Activated naive CD4-positive, alpha-beta T cell treated with anti-CD3 and anti-CD28 coated beads for 36 hours (primary cell): ENCODE measurements at places on chromosomes 12 and 14. TPM values are rescaled to one million over a fixed set of nuclear protein-coding genes. Genes with fewer than 3 reads are reported as not detected.

GRCh38 chr12:65279369-65280112 is 1.1 kb downstream of the MSRB3 start:
- no peak for DNase-seq

- no peak for DNase-seq
Measured at GRCh38 chr12:11855983-11856374, 206.5 kb downstream of the ETV6 start.

- no peak for DNase-seq
Measured at GRCh38 chr14:61003571-61003970, 22.5 kb downstream of the SLC38A6 start.

DNA sequence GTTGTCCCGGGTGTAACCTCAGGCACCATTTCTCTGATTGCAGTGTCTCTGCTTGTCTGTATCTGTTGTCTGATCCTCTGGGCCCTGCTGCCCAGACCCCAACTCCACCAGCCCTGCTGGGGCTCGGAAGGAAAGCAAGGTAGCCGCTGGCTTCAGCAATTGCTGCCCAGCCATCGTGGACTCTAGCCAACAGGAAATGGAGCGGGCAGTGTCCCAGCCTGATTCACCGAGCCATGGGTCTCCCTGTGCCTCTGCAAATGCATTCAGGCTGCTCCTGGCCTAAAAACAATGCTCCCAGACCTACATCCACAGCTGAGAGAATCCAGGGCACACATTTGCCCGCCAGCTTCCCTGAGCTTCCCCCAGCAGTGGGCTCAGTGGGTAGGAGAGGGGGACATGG is 9.2 kb downstream of the TUNAR start:
- DNase-seq: no peak

GRCh38 chr12:88726806-88727720 is 146.8 kb upstream of the KITLG start:
- no peak for DNase-seq

GRCh38 chr12:47235258-47236040 is 155.7 kb upstream of the AMIGO2 start:
- DNase-seq: no peak

- DNase-seq: no peak
Measured at GRCh38 chr12:48717252-48717695, 767 bp upstream of the CCNT1 start.

DNA sequence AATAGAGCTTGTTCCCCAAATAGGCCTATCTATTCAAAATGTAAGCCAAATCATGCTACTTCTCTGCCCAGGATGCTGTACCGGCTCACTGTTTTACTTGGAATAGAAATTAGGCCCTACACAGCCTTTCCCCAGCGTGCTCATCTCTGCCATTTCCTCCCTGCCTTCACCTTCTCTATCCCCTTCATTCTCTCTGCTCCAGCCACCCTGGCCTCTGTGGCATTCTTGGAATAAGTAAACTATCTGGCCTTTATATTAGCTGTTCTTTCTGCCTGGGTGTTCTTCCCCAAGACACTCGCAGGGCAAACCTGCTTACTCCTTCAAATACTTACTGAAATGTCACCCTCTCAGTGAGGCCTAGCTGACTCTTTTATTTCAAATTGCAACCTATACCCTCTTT is 30.9 kb upstream of the DYRK2 start:
- no peak for DNase-seq

- no peak for DNase-seq
Measured at GRCh38 chr14:79961197-79961596, 250.1 kb downstream of the DIO2 start.

- peak; percentile 42 for DNase-seq
Measured at GRCh38 chr14:22007363-22007762, 333.7 kb upstream of the OR4E1 start.

DNA sequence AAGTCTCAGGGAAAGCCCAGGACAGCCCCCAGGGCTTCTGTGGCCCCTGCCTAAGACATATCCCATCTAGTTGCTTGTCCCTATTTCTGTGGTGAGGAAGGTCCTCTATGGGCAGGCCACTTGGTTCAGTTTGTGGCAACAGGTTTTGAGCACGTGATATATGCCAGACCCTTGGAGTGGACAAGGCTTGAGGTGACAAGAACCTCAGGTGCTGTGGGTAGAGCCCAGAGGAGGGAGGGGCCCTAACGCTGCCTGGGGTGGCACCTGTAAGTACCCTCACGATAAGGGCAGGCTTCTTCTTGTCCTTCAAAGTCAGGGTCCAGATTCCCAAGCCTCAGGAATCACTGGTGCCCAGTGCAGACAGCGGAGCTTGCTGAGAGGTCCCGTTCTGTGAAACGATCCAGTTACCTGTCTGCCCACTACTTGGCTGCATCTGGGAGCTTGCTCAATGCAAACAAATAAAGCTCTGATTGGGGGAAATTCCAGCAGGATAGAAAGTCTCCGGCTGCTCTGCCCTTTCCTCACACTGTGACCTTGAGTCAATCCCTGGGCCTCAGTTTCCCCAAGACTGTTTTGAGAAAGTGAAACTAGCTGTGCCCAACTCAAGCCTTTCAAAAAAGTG is 47.7 kb upstream of the FAM181A start:
- no peak for DNase-seq

DNA sequence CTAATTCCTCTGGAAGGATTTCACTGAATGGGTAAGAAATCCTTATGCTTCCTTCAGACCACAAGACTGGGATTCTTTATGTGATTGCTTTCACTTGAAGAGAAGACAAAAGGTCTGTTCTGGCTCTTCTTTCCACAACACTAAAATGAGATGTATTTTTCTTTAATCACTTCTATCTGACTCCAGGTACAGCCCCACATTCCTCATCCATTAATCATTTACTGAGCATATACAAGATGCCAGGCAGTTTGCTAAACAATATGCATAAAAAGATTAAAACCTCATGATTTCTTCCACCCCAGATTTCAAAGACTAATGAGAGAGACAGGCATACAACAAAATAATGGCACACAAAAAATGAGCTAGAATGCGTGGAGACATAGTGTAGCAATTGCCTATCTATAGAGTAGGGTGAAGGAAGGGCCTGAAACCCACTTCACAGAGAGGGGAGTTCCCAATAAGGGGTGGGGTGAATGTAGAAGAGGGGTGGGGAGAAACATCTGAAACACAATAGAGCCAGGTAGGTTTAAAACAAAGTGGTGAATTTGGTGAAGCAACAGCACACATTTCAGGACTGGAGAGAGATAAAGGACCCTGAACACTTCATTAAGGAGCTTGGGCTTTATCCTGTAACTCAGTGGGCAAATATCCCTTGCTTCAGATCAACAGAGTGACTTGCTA is 65.1 kb upstream of the PRB2 start:
- DNase-seq: no peak

DNA sequence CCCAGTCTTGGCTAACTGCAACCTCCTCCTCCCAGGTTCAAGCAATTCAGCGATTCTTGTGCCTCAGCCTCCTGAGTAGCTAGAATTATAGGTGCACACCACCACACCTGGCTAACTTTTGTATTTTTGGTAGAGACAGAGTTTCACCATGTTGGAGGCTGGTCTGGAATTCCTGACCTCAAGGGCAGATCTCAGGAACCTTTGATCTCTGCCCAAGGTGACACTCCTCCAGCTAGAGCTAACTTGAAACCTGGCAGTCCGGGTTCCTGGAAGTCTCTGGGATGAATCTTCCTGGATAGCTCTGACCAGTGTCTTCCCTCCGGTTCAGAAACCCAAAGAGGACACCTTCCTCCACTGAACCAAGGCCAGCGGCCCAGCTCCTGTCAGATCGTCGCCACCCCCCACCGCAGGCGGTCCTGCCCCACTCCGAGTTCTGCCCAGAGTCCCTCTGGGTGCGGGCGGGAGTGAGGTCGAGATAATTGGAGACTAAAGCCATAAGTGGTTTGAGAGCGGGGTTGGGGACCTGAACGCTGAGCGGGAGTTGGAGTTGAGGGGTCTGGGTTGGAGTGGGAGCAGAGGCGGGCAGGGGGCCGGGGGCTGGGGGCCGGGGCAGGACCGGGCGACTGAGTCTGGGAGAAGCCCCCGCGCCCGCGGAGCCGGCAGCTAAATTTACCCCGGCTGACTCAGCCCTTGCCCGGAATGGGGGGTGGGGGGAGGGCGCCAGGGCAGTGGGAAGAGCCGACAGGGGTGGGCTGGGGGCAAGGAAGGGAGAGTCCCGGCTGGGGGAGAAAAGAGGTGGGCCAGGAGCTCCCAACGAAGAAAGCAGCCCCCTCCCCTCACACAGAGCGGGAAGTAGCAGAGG is 4.7 kb downstream of the DDN start:
- no peak for DNase-seq

The KRT71 gene
- not detected for total RNA-seq

The ITGA7 gene
- total RNA-seq: 3.9 TPM
